Mammary epithelial cell (primary cell): ENCODE measurements at places on chromosomes 5 and 9. TPM values are rescaled to one million over a fixed set of nuclear protein-coding genes. Genes with fewer than 3 reads are reported as not detected.

PAX5 gene
- not detected for total RNA-seq

SAXO1 gene
- not detected in 2 replicates for total RNA-seq

TAS2R1 gene
- not detected in 2 replicates for total RNA-seq

STPG3 gene
- total RNA-seq, result not detected in 2 replicates

PRDM9 gene
- not detected in 2 replicates for total RNA-seq

BAAT gene
- 0.17 TPM for total RNA-seq

UGT3A2 gene
- not detected for total RNA-seq

NUDT12 gene
- total RNA-seq, result 7.7 and 8.8 TPM in 2 replicates

LCN2 gene
- total RNA-seq, result 6.5 TPM

CD180 gene
- not detected in 2 replicates for total RNA-seq

DND1 gene
- 0.67 TPM for total RNA-seq

CAMLG gene
- 25.0 TPM for total RNA-seq

LEAP2 gene
- 0.80 and 1.1 TPM in 2 replicates for total RNA-seq

ZNF366 gene
- not detected for total RNA-seq

IL3 gene
- total RNA-seq, result not detected in 2 replicates

SLC34A1 gene
- not detected for total RNA-seq

SLC6A7 gene
- not detected for total RNA-seq

EGFL7 gene
- total RNA-seq, result 2.8 TPM

SH3GL2 gene
- total RNA-seq, result under 0.01 TPM

SVEP1 gene
- total RNA-seq, result 29.8 TPM

PCDHGC4 gene
- 2.7 TPM for total RNA-seq

NKD2 gene
- total RNA-seq, result not detected

IL9 gene
- total RNA-seq, result not detected in 2 replicates

SNAPC4 gene
- total RNA-seq, result 7.0 TPM
